Right ventricle myocardium superior (tissue), 1 donor: ENCODE measurements at places on chromosomes 7 and 10.

GRCh38 chr10:44186150-44186549 lies 198.7 kb downstream of the CXCL12 start:
- no peak for DNase-seq

DNA sequence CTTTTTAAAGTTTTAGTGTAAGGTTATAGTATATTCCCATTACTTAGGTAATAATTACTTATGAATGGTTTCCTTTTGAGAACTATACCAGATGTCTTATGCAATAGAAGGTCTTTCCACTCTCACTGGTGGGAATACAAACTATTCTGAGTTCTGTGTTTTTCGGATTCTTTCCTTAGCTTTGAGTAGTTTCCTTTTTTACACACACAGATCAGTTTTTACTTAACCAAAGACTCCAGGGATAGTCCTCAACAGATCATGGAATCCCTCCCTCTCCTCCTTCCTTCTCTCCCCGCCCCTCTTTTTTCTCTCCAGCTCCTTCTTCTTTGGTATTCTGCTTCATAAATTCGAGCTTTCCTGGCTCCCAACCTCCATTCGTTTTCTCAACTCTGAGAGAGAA lies 13.3 kb downstream of the COPG2 start:
- no peak for DNase-seq

- DNase-seq: no peak
These were observed 35.3 kb upstream of the EGR2 start for GRCh38 chr10:62851442-62851841.

DNA sequence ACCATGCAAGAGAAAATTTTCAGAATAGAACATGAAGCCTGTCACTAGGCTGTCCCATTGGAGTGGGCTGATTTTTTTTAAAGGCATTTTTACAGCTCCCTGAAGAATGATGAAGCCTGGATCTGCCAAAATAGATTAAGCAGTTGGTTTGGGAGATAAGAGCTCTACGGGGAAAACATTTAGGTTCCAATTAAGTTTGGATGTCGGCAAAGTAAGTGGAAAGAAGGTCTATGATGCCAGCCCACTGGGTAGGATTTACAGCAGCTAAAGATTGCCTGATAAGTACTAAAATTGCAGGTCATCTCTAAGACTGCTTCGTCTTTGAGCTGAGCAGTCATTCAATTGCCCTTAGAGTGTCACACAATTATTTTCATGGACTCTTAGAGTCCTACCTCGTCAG lies 939.2 kb upstream of the CELF2 start:
- no peak for DNase-seq

GRCh38 chr7:87506246-87507180 lies 31.0 kb upstream of the ABCB4 start:
- no peak for DNase-seq

DNA sequence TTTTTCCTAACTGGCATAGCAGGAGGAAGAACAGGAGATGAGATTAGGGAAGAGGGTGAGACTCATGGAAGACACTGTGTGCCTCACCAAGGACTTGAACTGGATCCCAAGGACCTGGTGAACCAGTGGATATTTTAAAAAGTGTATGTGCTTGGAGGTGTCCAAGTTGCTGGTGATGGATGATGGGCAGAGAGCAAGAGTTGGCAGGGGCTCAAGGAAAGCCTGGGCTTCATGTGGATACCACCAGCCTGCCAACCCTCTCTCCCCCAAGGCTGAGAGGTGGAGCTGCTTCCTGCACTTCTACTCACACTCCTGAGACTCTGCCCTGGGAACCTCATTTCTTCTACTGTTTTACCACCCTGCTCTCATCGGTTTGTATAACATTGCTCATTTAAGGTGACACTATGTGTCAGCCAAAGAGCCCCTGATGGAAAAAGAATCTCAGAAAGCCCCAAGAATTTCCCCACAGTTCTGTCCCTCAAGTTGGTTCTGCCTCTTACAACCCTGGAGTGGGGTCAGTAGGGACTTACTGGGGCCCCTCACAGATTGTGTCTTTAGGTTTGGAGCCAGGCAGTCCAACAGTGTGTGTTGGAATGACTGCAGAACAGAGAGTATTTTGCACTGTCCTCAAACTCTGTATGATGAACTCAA lies 56.2 kb upstream of the PDCD4 start:
- DNase-seq: peak; percentile 67

- DNase-seq: no peak
These were observed 435.3 kb downstream of the MDFIC start for GRCh38 chr7:115356999-115357702.

GRCh38 chr7:100509231-100509630 lies 25.5 kb downstream of the NYAP1 start:
- no peak for DNase-seq

- no peak for DNase-seq
These were observed 194.5 kb downstream of the EBF3 start for GRCh38 chr10:129769381-129770116.

GRCh38 chr10:8614054-8614565 lies 559.6 kb downstream of the GATA3 start:
- no peak for DNase-seq

GRCh38 chr7:155741082-155741481 lies 71.2 kb downstream of the SHH start:
- no peak for DNase-seq
